Hindlimb muscle (tissue), 1 donor: ENCODE measurements at places on chromosomes 2 and 18.

DNA sequence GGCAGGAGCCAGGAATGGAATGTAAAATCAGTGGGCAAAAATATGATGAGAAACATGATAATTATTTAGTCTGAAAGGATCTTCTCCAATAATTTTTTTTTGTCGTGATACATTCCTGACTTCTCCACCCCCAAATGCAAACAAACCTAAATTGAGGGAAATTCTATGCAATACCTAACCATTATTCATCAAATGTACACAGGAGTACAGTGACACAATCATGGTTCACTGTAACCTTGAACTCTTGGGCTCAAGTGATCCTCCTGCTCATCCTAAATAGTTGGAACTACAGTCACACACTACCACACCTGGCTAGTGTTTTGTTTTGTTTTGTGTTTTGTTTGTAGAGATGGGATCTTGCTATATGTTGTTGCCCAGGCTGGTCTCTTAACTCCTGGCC is 46.5 kb downstream of the RAB10 start:
- DNase-seq = no peak

GRCh38 chr2:230234122-230234722 is 8.7 kb downstream of the SP140 start:
- no peak for DNase-seq

DNA sequence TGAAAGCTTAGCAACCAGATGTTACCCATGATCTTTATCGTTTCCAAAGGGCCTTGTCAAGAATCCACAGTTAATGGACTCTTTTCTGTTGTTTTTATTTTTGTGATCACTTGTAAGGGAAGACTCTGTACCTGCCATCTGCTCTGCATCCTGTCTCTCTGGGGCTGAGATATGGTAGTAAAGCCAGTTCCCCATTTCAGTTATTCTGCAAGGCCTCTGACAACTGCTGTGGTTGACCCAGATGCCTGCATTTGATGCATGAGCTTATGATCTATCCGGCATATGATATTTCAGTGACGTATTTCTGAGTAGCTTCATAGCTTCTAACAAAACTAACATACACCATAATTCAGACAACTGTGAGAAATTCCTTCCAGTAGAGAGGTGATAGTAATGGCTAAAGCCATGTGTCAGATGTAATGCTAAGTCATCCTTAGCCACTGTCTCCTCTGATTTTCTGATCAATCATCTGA is 105.1 kb downstream of the TPO start:
- DNase-seq = no peak

GRCh38 chr2:112614201-112614840 is 29.9 kb downstream of the CHCHD5 start:
- no peak for DNase-seq

GRCh38 chr2:63587814-63588384 is 378 bp downstream of the WDPCP start:
- DNase-seq = no peak
